ENCODE measurements at places on chromosomes 16 and 17.

GRCh38 chr17:64066716-64067115 lies 46.3 kb upstream of the ICAM2 start:
- DNase-seq: no peak

DNA sequence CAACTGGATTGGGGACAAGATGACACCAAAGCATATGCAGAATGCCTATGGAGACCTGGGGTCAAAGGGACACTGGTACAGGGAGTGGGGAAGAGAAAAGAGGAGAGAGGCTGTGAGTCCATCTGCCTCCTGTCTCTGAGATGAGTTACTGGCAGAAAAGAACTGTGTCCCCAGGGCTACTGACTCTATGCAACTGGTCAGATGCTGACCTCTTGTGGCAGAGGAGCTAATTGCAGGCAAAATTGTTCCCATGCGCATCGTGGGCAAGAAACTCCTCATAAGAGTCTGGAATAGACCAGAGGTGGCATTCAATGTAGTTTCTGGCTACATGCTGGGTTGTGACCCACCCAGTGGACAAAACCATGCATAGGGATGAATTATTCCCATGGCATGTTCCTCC lies 26.1 kb upstream of the MLKL start:
- DNase-seq: no peak

GRCh38 chr17:45942284-45942683 lies 47.9 kb downstream of the MAPT start:
- DNase-seq: no peak

- DNase-seq: peak; percentile 18
Observed at GRCh38 chr16:70254180-70254964, 2.6 kb upstream of the EXOSC6 start.

DNA sequence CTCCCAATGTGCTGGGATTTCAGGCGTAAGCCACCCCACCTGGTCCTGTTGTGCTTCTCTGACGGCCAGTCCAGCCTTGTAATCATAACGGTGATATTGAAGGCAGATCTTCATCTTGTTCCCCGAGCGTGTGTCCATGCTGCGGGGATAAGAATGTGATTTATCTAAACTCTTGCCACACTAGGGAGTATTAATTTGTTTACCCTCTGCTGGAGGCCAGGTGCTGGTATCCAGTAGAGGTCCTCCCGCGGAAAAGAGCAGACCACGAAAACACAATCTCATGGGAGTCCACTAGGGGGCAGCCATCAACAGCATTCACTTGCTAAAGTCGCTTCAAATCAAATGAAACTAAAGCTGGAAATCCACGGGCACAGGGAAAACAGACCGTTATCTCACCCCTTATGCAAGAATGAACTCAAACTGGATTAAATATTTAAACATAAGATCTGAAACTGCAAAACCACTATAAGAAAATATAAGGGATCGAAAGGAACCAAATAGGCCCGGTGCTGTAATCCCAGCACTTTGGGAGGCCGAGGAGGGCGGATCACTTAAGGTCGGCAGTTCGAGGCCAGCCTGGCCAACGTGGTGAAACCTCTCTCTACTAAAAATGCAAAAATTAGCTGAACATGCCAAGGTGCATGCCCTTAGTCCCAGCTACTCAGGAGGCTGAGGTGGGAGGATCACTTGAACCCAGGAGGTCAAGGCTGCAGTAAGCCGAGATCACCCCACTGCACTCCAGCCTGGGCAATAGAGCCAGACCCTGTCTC lies 22.3 kb upstream of the RBBP6 start:
- DNase-seq: peak; percentile 83

- no peak for DNase-seq
Observed at GRCh38 chr16:83704656-83705055, 103.1 kb upstream of the HSBP1 start.

DNA sequence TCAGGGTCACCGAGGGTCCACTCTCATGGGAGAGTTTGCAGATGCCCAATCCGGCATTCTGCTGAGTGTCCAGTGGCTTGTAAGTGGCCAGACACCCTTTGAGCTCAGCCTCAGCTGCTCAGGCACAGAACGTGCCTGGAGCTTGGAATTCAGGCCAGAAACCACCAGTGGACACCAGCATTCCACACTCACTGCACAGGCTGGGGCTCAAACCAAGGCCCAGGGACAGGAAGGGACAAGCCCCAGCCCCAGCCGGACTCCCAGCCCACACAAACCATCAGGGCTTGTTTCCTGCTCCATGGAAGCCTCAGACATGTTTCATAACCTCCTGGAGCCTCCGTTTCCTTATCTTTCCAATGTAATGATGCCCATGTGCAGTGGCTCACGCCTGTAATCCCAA lies 5.0 kb upstream of the NPRL3 start:
- no peak for DNase-seq

DNA sequence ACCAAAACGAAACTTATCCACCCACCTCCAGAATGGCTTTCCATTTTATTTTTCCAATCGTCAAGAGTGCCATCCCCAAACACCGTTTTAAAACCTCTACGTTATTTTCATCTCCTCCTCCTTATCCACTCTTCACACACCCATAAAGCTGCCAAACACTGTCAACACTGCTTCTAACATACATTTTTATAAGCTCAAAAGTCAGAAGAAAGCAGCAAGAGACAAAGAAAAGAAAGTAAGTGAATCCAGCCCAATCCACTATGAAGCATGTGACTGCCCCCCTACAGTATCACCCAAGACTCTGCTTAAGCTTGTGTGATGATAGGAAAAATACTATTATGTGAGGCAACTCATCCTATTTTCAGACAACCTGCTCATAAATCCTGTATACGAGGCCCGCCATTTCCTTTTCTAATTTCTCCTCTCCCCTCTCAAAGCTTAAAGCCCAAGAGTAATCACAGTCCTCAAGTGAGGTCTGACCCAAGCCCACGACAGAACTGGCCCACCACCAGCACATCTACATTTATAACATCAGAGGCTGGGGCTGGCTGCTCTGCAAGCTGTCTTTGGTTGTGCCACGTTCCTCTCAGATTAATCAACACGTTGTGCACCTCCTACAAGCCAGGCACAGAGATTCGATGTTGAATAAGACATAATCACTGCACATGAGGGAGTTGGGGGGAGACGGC lies 16.3 kb downstream of the USP31 start:
- DNase-seq: peak; percentile 57

DNA sequence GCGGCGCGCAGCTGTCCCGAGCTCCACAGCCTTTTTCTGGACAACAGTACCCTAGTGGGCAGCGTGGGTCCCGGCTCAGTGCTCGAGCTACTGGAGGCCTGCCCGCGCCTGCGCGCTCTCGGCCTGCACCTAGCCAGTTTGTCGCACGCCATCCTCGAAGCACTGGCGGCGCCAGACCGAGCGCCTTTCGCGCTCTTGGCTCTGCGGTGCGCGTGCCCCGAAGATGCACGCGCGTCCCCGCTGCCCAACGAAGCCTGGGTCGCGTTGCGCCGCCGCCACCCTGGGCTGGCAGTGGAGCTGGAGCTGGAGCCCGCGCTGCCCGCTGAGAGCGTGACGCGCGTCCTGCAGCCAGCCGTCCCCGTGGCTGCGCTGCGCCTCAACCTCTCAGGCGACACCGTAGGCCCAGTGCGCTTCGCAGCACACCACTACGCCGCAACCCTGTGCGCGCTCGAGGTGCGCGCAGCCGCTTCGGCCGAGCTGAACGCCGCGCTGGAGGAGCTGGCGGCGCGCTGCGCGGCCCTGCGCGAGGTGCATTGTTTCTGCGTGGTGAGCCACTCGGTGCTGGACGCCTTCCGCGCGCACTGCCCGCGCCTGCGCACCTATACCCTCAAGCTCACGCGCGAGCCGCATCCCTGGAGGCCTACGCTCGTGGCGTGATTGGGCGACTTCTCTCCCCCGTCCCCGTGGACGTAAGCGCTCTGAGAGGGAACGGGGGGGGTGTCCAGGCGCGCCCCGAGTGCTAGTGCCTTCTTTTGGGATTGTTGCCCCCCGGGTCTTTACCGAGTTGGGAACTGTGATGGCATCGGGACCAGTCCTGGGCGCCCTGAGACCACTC lies 1.2 kb upstream of the HSF4 start:
- DNase-seq: peak; percentile 36

GRCh38 chr16:67210069-67210937 lies 11.4 kb downstream of the ELMO3 start:
- no peak for DNase-seq

DNA sequence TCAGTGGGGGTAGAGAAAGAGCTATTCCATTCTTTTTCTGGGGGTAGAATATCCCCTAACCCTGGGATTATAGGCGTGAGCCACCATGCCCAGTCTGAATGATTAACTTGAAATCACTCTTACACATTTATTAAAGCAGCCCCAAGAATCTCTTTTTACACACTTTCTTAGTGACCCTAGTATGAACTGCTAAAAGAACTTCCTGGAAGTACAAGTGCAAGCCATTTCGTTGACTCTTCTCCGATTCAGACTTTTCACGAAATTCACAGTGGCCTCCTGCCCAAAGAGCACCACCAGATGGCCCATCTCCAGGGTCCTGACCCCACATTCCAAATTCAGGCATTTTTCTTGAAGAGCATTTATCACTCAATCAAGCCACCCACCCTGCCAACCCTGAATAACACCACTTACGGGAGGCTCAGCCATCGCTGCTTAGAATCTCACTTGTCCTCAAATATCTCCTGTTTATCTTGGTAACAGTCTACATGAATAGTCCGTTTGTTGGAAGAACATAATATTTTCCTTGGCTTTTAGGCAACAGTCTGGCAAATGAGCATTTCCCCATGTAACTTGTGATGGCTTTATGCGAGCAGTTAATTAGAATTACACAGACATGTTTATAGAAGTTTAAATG lies 28.0 kb downstream of the ZNF423 start:
- DNase-seq: no peak

GRCh38 chr17:45722161-45722560 lies 62.0 kb upstream of the CRHR1 start:
- DNase-seq: no peak

DNA sequence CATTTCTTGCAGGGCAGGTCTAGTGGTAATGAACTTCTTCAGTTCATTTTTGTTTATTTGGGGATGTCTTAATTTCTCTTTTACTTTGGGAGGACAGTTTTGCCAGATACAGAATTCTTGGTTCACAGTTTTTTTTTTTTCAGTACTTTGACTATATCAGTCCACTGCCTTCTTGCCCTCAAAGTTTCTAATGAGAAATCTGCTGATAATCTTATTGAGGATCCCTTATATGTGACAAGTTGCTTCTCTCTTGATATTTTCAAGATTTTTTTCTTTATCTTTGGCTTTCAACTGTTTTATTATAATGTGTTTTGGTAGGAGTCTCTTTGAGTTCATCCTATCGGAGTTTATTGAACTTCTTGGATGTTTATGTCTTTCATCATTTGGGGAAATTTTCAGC lies 42.8 kb downstream of the CLEC19A start:
- DNase-seq: no peak

GRCh38 chr16:78177987-78178386 lies 78.5 kb downstream of the WWOX start:
- no peak for DNase-seq

DNA sequence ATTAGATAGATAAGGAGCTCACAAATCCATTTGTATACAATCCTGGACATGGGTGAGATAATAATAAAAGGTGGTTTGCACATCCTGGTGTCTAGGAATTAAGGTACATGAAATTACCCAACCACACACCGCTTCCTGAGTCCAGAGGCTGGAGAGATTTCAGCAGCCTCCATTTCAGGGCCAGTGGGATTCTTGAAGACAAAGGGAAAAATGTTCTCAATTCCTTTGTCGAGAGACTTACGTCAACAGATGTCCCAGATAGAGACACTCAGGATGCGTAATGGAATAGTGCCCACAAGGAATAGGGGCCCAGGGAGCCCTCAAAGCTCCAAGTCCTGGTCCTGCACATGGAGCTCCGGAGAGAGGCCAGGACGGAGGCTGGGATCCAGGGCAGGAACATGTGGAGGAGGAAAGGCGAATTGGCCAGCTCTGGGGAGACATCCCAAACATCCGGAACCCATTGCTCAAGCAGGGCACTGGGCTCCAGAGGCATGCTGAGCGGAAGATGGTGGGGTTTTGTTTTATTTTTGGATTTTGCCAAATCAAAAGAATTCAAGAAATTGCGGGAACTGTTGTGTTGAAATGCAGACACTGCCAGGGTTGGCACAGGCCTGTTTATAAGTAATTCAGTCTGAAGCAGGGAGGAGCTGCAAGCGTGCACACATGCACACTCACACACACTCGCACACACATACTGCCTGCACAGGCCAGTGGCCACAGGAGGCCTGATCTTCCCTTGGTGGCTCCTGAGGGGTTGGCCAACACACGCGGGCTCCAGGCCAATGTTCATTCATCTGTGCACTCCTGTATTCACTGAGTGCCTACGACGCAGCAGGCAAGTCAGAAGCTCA lies 97.2 kb downstream of the NOG start:
- DNase-seq: no peak

DNA sequence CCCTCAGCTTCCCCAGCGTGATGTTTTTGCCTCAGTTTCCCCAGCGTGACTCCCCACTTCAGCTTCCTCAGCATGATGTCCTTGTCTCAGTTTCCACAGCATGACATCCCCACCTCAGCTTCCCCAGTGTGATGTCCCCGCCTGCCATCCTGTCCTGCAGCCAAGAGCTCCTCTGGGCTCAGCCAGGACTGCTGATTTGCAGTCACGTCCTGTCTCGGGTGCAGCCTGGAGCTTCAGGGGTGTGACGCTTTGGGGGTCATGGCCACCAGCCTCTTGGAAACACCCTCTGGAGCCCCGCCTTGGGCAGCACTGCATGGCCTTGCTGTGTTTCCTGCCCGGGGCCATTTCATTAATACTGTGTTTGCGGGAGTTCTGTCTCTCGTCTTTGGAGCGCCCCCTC lies 16.5 kb upstream of the NUDT16L1 start:
- no peak for DNase-seq

- peak; percentile 66 for DNase-seq
Observed at GRCh38 chr17:8060274-8060673, 21.4 kb downstream of the ALOX15B start.

DNA sequence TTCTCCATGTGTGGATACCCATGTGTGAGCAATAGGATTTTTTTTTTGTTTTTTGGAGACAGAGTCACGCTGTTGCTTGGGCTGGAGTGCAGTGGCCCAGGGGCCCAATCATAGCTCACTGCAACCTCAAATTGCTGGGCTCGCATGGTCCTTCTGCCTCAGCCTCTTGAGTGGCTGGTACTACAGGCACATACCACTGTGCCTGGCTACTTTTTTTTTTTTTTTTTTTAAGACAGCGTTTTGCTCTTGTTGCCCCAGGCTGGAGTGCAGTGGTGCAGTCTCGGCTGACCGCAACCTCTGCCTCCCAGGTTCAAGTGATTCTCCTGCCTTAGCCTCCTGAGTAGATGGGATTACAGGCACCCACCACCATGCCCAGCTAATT lies 16.7 kb downstream of the MGRN1 start:
- DNase-seq: no peak

DNA sequence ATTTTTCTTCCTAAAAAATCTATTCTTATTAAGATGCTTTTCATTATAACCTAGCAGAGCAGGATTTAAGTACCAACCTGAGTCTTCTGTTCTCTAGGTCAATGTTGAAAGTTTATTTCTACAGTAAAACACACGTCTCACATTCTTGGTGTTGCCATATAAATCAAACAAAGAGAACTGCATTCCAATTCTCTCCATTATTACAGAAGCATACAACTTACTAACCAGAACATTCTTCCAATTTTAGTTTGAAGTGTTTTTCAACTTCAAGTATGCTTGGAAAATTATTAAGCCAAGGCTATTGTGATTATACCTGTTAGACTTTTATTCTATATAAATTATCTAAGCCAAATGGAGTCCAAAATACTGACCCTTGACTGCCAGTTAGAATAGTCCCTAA lies 110.4 kb upstream of the PMFBP1 start:
- DNase-seq: no peak

GRCh38 chr16:86854058-86854621 lies 275.8 kb downstream of the FOXL1 start:
- peak; percentile 73 for DNase-seq

All from astrocyte of the spinal cord (primary cell).